ENCODE measurements at places on chromosomes 12 and 14. TPM values are rescaled to one million over a fixed set of nuclear protein-coding genes. Genes with fewer than 3 reads are reported as not detected.

CCDC197 gene
- total RNA-seq, result 0.23 TPM

GARIN6 gene
- not detected for total RNA-seq

ALDH2 gene
- total RNA-seq, result 56.5 TPM

KCNJ8 gene
- 28.3 TPM for total RNA-seq

KRT72 gene
- total RNA-seq, result not detected

PLEKHG7 gene
- total RNA-seq, result 0.58 TPM

IRAK3 gene
- total RNA-seq, result 10.5 TPM

EXOC3L4 gene
- 6.6 TPM for total RNA-seq

SYCP3 gene
- total RNA-seq, result 0.12 TPM

Measured in metanephros (tissue), 2 donors.